ENCODE measurements at places on chromosomes 3 and 15. TPM values are rescaled to one million over a fixed set of nuclear protein-coding genes. Genes with fewer than 3 reads are reported as not detected.

The HTR3E gene
- total RNA-seq, result not detected

The ACOX2 gene
- 37.2 TPM for total RNA-seq

The PCLAF gene
- total RNA-seq, result 0.58 TPM

The SLC51A gene
- not detected for total RNA-seq

The RETNLB gene
- total RNA-seq, result not detected

The MASP1 gene
- total RNA-seq, result 214 TPM

The GPR149 gene
- not detected for total RNA-seq

DNA sequence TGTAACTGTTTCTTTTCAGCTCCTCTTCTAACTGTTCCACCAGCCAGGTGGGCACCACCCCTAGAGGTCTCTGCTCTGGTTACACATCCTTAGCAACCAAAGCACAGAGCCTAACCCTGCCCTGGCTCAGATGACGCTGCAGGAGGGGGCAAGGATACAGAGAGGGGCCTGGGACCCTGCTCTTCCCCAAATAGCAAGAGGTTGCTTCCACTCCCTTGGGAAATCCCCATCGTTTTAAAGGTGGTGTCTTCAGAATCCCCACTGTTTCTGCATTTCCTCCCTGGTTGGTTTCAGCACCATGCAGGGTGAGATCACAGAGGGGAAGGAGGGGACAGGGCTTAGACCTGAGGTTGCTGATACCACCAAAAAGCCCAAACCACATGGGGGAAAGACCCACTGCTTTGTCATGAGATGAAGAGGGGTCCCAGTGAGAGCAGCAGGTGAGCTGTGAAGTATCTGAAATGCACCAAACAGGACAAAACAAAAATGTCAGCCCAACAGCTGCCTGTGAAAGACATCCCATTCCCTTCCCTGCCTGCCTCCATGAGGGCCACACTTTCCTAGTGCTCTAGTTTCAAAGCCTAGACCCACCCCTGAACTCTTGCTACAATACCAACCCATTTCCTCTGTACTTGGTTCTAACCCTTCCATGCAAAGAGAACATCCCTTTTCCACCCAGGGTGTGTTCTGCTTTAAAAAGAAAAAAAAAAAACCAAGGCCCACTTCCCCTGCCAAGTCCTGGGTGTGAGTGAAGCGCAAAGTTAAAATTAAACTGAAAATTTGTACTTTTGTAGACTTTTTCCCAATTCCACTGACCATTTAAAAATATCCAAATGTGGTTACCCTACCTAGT, 29.0 kb downstream of the ANP32A start:
- no peak for DNase-seq

GRCh38 chr3:81838457-81838856, 77.0 kb upstream of the GBE1 start:
- DNase-seq, result no peak

DNA sequence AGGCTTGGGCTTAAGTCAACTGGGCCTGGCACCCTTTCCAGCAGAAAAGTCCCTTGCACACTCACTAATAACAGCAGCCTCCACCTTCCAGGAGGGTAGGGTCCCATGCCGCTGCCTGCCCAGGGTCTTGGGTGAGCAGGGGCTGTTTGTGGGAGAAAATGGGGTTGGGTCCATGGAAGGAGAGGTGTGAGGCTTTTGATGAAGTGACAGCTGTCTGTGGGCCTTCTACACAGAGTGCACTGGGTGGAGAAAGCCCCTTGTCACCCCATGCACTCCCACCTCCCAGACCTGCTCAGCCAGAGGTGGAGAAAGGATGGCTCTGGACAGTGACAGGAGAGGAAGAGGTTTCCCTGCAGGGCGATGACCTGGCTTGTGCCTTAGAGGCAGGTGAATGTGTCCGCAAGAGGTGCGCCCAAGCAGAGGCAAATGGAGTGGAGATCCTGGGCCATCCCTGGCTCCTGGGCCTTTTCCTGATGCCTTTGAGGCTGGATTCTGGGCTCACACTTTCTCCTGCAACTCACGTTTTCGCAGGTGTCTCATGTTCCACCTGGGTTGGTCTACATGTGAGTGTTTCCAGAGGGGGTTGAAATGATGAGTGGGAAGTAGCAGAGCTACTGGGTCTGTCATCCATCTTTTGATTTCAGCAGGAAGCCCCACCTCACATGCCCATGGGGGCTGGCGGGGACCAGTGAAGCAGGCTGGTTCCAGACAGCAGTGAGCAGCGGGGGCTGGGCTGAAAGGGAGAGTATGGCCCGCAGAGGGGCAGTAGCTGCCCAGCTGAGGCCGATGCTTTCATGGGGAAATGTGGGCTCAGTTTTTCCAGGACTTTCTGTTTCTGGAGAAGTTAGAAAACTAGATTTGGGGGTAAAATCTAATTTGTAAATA, 85.2 kb upstream of the PRR23E start:
- DNase-seq, result no peak

GRCh38 chr15:62298811-62299210, 133.7 kb upstream of the C2CD4B start:
- no peak for DNase-seq

GRCh38 chr3:71451060-71451459, 132.5 kb downstream of the FOXP1 start:
- no peak for DNase-seq

- no peak for DNase-seq
Observed at GRCh38 chr3:79810581-79810980, 42.8 kb upstream of the ROBO1 start.

- DNase-seq, result no peak
Observed at GRCh38 chr15:28974142-28974541, 88.4 kb downstream of the APBA2 start.

- DNase-seq, result no peak
Observed at GRCh38 chr3:18224426-18224825, 200.7 kb downstream of the SATB1 start.

- DNase-seq, result peak; percentile 70
Observed at GRCh38 chr3:128549283-128550112, 56.5 kb upstream of the GATA2 start.

GRCh38 chr3:177483182-177483967, 286.1 kb upstream of the TBL1XR1 start:
- DNase-seq, result no peak
